ENCODE measurements at places on chromosomes 2 and 18. TPM values are rescaled to one million over a fixed set of nuclear protein-coding genes. Genes with fewer than 3 reads are reported as not detected.
A peak's percentile ranks its signal among the peaks of the same experiment; 100 is the strongest.

Gene CFC1
- not detected for total RNA-seq

GRCh38 chr2:136666-137065 is 90.4 kb upstream of the FAM110C start:
- H3K4me3 ChIP-seq, result no peak overlapping the region
- no peaks in the 10 kb centered on the region for H3K36me3 ChIP-seq
- no peak for DNase-seq

DNA sequence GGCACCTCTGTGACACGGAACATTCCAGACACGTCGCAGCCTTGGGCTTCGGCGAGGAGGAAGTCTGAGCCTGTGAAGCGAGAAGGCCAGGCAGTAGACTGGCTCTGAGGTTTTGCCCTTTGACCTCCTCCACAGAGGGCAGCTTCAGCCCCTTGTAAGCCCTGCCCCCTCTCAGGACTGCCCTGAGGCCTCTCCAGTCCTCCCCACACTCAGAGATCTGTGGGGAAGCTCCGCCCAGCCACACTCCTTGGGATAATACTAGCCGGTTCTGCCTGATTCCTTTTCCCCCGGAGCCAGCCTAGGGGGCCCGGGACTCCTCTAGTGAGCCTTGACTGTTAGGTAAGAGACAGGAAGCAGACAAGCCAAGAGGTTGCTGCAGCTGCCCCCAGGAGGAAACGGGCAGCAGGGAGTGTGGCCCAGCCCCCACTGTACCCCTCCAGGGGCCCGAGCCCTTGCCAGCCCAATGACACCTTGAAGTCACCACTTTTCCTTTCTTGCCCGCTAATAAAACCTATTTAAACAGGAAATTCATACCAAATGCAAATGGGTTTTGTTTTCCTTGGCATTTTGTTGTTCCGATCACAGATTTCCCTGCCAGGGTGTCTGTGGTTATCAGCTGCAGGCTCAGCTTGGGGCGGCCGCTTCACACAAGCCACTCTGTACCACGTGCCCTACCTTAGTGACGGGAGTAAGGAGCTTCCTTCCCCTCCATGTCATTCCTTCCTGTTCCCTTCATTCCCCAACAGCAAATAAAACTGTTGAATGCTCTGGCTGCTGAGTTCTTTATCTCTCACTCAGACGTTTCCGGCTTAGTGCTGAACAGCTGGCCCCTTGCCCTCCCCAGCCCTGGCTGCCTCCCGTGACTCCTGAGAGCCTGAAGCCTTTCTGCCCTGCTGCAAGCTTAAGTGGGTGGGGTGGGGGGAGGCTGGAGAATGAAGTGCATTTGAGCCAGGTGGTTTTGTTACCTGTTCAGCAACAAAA is 124.7 kb downstream of the CABLES1 start:
- peak overlapping the region; percentile 1 for H3K4me3 ChIP-seq
- peaks cover 5% of the 10 kb centered on the region for H3K36me3 ChIP-seq
- peak; percentile 63 for DNase-seq
- peaks cover 26% of the 10 kb centered on the region for H3K4me1 ChIP-seq

DNA sequence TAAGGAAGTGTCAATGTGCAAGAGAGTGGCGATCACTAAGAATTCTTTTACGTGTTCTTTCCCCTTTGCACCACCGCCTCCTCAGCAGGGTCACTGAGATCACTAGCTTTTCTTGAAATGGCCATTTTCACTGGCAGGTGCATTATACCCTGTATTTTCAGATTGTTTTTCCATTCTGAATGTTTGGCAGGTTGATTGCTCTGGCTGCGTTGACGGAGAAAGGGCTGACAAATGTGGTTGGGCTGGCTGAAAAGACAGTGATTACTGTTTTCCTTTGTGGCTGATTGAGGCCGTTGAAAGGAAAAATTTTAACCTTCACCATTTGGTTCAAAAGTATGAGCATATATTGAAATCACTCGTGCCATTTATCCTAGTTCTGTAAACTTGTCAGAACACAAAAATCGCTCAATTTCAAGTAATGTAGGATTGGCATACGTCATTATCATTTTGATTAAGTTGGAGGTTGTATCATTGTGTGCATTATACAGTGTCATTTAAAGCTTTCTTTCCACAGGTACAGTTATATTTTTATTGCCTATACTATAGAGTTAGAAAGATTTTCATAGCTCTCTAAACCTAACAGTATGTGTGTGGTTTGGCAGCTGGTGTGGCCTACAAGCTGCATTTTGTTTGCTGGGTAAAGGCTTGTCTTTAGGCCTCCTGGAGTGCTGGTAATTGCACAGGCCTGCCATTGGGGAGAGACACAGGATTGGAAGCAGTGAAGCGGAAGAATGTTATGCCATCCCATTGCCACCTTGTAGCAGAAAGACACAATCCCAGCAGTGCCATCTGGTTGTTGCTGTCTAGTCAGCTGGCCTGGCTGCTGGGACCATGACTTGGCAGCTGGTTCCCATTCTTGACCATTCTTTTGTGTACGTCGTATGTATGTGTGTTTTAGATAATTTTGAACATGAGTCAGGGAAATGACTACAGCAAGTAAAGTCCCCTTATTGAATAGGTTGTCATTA is 36.7 kb downstream of the DYNC1I2 start:
- peaks cover 45% of the 10 kb centered on the region for H3K36me3 ChIP-seq
- no peaks in the 10 kb centered on the region for H3K27me3 ChIP-seq
- peaks cover 8% of the 10 kb centered on the region for H3K4me1 ChIP-seq
- no peak overlapping the region for H3K4me3 ChIP-seq

GRCh38 chr2:85503851-85504777 is 34.9 kb upstream of the MAT2A start:
- no peak overlapping the region for H3K27ac ChIP-seq
- no peak overlapping the region for H3K4me3 ChIP-seq
- peaks cover 43% of the 10 kb centered on the region for H3K4me1 ChIP-seq
- no peaks in the 10 kb centered on the region for H3K27me3 ChIP-seq
- no peak for DNase-seq
- no peaks in the 10 kb centered on the region for H3K36me3 ChIP-seq

GRCh38 chr18:80190311-80190710 is 57.0 kb downstream of the PARD6G start:
- no peaks in the 10 kb centered on the region for H3K27me3 ChIP-seq
- H3K4me3 ChIP-seq, result no peak overlapping the region
- no peaks in the 10 kb centered on the region for H3K36me3 ChIP-seq
- no peak for DNase-seq
- H3K27ac ChIP-seq, result no peak overlapping the region

DNA sequence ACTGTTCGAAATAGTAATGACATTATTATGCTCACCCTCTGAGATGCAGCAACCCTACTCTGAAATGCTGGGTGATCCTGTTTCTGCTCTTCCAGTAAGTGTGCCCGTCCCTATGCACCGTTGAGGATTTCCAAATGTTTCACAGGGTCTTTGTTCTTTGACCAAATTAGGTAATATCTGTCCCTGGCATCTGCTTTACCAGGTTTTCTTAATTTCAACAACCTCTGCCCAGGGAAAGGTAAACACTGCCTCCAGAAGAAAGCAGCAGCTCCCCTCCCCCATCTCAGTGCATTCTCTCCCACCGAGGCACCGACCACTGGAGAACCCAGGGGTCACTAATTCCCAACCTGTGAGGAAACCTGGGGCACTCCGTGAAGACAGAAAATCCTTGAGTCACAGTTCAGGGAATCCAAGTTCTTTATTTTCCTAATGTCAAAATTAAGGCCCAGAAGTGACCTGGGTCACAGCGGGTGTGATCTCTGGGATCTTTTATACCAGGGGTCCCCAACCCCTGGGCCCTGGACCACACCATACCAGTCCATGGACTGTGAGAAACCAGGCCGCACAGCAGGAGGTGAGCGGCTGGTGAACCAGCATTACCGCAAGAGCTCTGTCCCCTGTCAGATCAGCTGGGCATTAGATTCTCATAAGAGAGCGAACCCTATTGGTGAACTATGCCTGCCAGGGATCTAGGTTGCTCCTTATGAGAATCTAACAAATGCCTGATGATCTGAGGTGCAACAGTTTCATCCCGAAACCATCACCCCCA is 1.2 kb upstream of the GRB14 start:
- H3K4me1 ChIP-seq, result peaks cover 4% of the 10 kb centered on the region
- H3K36me3 ChIP-seq, result no peaks in the 10 kb centered on the region
- DNase-seq, result no peak
- H3K27me3 ChIP-seq, result peaks cover 11% of the 10 kb centered on the region

- peak within 1 kb of the TSS; percentile 70 for H3K4me3 ChIP-seq
- H3K27ac ChIP-seq, result peak within 1 kb of the TSS; percentile 66
- DNase-seq, result peak; percentile 94
- H3K27me3 ChIP-seq, result no peaks in the 10 kb centered on the region
- H3K36me3 ChIP-seq, result peaks cover 40% of the 10 kb centered on the region
- peaks cover 13% of the 10 kb centered on the region for H3K4me1 ChIP-seq
These were observed at the start of the genes ORMDL1 and PMS1 for GRCh38 chr2:189783927-189784867. Gene ORMDL1 (minus strand): TSS chr2:189784339. CDS start chr2:189782595, 1,744 bp downstream. Gene PMS1 (plus strand): TSS chr2:189784450. CDS start chr2:189791810, 7,360 bp downstream.
